ENCODE measurements at places on chromosomes 6 and 20.
A peak's percentile ranks its signal among the peaks of the same experiment; 100 is the strongest.

- no peak for DNase-seq
These were observed 39.2 kb downstream of the PSMG4 start for GRCh38 chr6:3297909-3298308.

GRCh38 chr6:11609324-11610071 is 71.9 kb downstream of the TMEM170B start:
- no peak for DNase-seq

- peak; percentile 7 for DNase-seq
These were observed 56.8 kb upstream of the PHIP start for GRCh38 chr6:79134699-79135474.

- no peak for DNase-seq
These were observed 1.7 kb upstream of the SIGLEC1 start for GRCh38 chr20:3714092-3714491.

DNA sequence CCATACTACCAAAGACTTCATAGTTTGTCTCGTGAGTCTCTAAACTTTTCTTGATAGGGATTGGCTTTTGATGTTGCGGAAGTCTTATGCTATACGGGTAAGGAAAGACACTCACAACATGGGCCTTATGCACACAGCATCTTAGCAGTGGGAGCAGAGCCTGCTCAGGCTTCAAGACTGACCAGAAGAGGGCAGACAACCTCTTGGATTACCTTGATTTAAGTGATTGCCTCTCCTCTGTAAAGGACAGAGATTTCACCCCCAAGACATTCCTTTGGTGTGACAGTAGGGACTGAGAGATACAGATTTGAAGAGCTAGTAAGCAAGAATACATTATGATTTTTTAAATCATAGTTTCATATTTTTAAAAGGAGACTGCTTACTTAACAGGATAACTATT is 71.0 kb upstream of the SAMD3 start:
- no peak for DNase-seq

DNA sequence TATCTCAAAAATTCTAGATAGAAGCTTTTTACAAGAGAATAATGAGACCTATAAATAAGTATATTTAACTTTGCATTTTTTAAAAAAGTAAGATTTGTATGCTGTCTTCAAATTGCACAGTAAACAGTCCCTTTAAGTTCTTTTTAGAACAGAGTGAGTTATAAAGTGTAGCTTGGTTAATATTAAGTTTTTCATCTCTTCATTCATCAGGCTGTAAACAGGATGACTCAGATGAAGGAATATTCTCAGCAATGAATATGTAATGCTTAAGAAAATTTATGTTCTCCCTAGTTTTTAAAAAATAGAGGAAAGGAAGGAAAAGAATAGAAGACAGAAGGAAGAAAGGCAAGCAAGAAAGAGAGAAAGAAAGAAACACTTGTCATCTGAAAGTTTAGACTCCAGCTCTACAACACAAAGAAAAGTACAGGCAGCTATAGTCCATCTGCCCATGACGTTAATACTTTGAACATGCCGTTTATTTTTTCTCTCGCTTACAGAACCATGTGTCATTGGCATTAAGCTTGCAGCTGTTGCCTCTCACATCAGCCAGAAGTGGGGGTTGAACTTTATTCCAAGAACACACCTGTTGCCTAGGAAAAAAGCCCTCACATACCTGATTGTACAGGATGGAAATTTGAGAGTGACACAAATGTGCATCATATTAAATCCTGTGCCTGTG is 36.1 kb downstream of the CAP2 start:
- DNase-seq: no peak

GRCh38 chr20:23946206-23946605 is 42.4 kb downstream of the GGTLC1 start:
- DNase-seq: no peak

GRCh38 chr6:3391902-3392458 is 64.9 kb downstream of the SLC22A23 start:
- no peak for DNase-seq

DNA sequence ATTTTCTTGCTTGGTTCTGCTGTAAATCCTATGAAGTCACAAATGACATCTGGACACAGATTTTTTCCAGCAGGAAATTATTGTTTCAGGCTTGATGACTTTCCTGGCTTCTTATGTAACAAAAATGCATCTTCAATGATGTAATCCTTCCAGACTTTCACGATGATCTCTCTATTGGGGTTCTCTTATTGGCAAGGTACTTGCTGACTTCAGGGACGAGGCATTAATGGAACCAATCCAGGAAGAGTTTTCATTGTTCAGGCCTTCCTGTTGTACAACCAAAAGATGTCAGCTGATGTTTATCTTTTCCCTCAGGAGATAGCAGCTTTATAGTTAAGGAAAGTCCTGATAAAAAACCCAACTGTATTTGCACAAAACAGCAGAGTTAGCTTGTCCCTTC is 118.5 kb upstream of the MMS22L start:
- DNase-seq: no peak

- no peak for DNase-seq
These were observed 94.3 kb downstream of the RTN4IP1 start for GRCh38 chr6:106535012-106535411.

GRCh38 chr6:164897523-164898235 is 411.7 kb downstream of the C6orf118 start:
- no peak for DNase-seq

DNA sequence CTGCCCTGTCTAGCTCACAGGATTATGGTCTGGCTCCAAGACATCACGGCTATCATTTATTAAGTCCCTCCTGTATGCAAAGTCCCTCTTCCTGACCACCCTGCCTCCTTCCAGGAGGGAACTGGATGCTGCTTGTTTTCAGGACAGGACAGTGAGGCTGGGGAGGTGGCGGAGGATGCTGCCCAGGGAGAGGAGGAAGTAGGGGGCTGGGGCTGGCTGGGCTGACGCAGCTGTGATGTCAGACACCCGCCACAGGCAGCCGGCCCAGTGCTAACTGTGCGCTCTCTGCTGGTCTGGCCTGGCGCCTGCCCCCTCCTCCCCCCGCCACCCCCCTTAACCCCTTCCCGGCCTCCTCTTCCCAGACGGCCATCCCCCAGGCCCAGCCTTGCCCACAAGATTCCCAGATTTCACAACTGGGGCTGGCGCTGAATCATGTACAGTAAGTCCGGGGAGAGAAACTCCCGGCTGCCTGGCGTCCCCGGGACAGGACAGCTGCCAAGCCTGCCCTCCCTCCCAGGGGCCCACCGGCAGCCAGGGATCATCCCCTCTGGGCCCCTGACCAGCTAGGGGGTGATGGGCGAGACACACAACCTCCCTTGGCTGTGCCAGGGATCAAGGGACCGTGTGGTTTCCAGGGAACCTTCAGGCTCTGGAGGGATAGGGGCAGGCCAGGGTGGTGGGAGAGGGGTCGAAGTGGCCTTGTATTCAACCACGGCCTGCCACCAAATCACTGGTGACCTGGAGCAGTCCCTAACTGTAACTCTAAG is 118.1 kb downstream of the CEBPB start:
- DNase-seq: no peak

DNA sequence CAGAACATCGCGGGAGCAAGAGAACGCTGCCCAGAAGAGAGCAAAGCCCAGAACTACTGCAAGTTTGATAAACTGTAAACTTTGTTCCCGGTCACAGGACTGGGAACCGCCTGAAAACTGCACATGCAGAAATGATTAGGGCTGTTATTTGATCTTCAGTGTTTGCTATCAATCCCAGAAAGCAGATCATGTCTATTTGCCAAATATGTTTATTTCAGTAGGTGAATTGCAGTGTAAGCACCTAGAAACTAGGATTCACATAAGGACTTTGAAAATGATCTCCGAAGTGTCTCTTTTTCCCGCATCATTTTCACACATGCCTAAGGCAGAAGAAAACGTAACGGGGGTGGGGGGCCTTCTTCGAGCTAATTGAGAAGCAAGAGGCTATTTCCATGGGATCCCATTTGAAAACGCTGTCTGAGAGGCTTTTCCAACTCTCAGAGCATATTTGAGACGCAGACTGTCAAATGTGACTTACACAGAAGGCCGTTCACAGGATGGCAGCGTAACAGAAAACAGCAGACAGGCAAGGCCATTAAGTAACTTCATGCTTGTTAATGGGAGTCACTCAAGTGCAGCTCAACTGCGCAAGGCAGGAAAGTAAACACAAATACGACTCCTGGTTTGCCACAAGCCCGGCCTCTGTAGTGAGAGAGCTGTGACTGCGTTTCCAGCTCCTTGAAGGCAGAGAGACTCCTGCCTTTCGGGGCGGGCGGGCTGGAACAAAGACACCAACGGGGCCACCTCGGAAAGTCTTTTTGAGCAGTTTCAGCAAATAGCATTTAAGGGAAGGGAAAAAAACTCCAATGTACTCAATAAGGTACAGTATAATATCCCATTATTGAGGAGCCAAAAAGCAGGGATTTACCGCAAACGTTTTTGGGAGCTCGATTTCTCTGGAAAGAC is 144.7 kb upstream of the ZNF217 start:
- peak; percentile 86 for DNase-seq

- DNase-seq: no peak
These were observed 1242.1 kb downstream of the HACE1 start for GRCh38 chr6:103617642-103618041.

DNA sequence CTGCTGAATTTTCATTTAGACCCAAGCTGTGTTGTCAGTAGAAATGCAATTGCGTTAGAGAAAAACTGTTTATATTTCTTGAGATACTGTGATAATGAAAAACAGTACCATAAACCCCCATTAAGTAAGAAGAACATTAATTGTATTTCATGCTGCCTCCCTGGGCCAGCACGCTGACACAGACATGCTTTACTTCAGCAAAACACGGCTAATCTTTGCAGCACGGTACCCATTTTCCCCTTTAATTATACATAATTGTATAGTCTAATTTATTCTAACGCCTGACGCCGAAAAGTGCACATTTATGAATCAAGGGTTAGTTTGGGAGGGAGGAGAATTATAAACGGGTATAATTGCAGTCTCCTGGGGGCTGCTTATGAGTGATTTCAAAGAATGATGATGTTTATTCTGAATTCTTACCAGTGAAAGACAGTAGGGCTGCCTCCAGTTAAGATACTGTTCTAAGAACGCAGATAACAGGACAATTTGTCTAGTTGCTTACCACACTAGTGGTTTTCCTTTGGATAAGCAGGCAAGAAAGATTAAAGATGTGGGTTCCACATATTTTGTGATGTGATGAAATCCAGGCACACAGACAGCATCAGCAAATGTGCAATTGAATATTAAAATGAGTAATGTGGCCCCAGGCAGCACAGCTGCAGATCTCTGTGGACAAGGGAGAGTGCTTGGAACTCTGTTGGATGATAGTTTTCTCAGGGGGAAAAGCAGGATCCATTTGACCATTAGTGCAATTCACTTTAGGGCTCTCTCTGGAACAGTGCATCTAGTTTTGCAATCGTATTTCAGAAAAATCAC is 4.7 kb upstream of the SULF2 start:
- DNase-seq: no peak

- no peak for DNase-seq
These were observed 48.8 kb downstream of the ERMARD start for GRCh38 chr6:169800116-169800667.

GRCh38 chr6:14964556-14965270 is 281.2 kb upstream of the JARID2 start:
- no peak for DNase-seq

DNA sequence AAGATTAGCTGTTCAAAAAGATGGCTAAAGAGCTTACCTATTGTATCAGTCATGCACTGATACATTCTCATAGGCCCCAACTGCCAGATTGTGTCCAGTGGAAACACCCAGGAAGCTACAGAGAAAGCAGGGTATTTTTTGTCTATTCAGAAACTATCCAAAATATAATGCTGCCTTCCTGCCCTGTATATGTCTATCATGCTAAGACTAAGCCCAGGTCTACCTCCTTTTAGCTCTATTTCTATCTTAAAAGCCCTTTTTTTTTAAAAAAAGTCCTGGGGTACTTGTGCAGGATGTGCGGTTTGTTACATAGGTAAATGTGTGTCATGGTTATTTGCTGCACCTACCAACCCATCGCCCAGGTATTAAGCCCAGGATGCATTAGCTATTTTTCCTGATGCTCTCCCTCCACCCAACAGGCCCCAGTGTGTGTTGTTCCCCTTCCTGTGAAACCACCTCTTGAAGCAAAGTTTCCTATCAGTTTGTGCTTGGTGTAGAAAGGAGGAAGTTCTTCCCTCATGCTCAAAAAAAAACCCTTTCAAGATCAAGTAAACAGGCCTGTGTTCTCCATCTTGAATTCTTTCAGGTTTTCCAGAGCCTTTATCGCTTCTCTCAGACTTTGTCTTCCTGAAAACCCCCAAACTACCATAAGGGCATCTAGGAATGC is 514 bp downstream of the DEFB129 start:
- no peak for DNase-seq

DNA sequence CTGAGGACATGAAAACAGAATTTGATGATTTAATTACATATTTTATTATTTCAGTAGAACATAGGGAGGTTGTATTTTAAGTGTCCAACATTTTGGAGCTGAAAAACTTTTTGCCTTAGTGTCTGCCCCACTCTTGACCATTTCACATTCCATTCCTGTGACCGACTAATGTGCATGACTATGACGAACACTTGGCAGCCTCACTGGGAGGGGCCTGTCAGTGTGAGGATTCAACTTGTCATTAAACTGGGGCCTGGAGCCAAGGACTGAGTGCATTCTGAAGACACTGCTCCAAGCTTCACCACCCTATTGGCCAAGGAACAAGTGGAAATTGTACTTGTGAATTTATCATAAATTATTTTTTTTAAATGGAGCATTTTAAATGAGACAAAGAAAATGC is 661.3 kb downstream of the BCKDHB start:
- no peak for DNase-seq

GRCh38 chr20:33803921-33804337 is 7.2 kb upstream of the CHMP4B start:
- no peak for DNase-seq

GRCh38 chr20:50982363-50982762 is 23.7 kb downstream of the MOCS3 start:
- no peak for DNase-seq

DNA sequence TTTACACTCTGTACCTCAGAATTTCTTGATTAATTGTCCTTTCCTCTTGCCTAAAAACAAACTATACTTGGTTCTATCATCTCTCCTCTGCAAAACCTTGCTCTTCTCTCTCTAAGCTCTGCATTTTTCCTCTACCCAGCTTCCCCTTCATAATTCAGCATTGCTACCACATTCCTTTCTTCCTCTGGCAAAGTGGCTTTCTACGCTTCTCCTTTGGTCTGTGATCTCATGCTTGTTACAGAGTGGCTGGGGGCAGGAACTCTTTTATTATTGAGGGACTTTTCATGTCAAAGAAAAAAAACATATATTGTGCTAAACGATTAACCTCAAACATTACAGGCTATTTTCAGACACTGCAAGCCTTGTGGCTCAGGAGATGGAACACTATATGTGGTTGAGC is 333.3 kb upstream of the KCNQ5 start:
- no peak for DNase-seq

DNA sequence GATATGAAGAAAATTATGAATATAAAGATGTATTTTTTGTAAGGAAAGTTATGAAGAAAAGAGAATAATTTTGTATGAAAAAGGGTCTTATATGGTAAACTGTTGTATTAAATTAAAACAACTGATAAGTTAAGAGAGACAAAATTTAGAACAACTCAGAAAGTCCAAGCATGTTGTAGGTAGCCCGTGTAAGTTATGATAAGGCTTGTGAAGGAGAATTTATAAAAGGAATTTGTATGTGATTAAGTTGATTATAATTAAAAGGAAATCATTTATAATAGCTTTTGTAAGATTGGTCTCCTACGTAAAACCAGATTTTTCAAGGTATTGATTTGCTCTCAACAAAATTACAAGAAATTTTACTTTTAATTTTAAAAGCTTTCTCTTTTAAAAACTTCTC is 1579.3 kb downstream of the HACE1 start:
- no peak for DNase-seq

GRCh38 chr6:165702669-165703068 is 39.6 kb upstream of the PDE10A start:
- no peak for DNase-seq

- DNase-seq: no peak
These were observed 127.2 kb downstream of the PAX1 start for GRCh38 chr20:21832442-21833385.

All from NCI-H2107 (cell line).